ENCODE measurements at places on chromosomes 16 and 17.

GRCh38 chr17:82734987-82735866, at the start of gene FN3K:
TSS of gene FN3K (plus strand) at chr17:82735615. CDS start at chr17:82735637, 22 bp downstream.
- DNase-seq, result no peak

GRCh38 chr16:48276102-48276501, 28.8 kb upstream of the ABCC11 start:
- DNase-seq, result no peak

DNA sequence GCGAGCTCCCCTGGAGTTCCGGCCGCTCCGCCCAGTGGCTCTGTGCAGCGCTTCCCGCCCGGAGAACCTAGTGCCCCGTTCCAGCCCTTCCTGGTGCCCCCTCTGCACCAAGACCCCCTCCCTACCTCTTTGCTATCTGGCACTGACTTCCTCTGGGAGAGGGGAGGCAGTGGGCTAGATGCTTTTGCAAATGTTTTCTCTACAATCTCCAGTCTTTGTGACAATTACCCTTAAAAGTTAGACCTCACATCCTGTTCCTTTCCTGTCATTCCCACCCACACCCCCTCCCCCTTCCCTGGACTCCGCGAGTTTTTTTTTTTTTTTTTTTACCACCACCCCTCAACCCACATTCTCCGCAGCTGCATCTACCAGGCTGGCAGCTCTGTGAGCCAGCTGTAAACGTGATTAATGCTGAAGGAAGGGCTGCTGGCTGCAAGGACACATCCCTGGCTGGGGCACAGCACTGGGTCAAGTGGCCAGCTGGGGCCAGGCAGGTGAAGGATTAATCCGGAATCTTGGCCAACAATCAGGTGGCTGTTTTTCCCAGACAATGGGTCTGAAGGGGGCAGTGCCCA, 101.5 kb downstream of the MGAT5B start:
- no peak for DNase-seq

DNA sequence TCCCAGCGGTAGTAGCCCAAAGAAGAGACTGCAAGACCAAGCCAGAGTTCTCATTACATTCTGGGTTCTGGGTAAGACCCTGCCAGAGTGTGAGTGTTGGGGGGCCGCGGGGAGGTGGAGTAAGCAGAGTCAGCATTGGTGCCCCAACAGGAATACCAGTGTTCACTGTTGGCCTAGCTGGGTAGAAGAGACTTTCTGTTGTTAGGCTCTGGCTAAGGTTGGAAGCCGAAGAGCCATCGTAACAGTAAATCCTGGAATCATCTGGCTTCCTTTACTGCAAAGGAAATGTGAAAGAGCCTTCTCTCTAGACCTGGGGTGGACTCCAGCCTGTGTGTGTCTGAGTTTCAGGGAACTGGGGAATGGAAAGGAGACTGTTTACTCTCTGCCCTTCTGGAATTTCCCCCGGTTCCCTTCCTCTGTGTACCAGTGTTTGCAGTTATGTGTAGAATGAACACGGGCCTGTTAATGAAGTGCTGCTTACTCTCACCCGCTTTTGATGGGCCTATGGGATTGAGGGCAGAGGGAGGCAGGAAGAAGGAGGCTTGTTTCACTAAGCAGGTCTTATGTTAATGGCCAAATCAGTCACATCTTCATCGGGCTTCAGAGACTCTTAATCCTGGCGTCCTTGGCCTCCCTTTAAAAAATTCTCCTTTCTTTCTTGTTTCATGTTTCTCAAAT, 68.5 kb downstream of the WWP2 start:
- DNase-seq, result no peak

- DNase-seq, result no peak
These were observed 62.4 kb upstream of the PLCG2 start for GRCh38 chr16:81716478-81717225.

DNA sequence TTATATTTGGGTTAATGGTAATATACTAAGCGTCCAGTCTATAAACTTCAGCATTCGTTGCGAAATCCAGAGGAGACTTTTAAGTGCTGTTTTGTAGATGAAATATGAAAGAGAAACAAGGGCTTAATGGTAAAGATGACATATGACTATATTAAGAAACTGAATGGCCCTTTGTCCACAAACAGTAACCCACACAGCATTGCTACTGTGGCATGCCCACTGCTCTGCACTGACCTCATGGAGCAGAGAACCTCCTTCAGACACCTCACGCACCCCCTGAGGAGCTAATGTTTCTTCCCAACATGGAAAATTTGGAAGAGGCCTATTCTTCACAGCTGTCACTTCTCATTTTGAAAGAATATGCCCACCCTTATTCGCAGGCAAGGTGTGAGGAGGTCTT, 26.7 kb downstream of the ASPA start:
- DNase-seq, result no peak
